ENCODE measurements at places on chromosomes 5 and 9.

DNA sequence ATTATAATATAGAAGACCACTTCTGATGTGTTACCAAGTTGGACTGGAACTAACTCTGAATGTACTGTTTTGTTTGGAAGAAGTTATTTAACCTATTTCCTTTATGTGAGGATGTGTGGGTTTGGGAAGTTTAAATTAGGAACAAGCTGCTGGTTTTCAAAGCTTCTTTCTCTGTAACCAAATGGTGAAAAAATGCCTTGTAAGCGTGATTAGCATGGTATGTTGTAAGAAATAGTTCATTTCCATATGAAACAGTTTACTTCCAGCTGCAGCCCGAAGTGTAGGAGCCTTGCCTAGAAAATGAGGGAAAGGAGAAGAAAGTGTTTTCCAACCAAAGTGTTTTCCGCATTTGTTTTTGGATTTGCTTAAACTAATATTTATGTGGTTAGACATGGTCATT is 36.0 kb downstream of the TTC1 start:
- no peak for DNase-seq

GRCh38 chr5:133918316-133918715 is 50.1 kb downstream of the C5orf15 start:
- no peak for DNase-seq

GRCh38 chr9:122056484-122056883 is 36.6 kb downstream of the TTLL11 start:
- DNase-seq: no peak

- no peak for DNase-seq
Observed at GRCh38 chr9:34927061-34927460, 31.0 kb upstream of the PHF24 start.
